Cardiac fibroblast (primary cell): ENCODE measurements at places on chromosomes 13 and 19.

DNA sequence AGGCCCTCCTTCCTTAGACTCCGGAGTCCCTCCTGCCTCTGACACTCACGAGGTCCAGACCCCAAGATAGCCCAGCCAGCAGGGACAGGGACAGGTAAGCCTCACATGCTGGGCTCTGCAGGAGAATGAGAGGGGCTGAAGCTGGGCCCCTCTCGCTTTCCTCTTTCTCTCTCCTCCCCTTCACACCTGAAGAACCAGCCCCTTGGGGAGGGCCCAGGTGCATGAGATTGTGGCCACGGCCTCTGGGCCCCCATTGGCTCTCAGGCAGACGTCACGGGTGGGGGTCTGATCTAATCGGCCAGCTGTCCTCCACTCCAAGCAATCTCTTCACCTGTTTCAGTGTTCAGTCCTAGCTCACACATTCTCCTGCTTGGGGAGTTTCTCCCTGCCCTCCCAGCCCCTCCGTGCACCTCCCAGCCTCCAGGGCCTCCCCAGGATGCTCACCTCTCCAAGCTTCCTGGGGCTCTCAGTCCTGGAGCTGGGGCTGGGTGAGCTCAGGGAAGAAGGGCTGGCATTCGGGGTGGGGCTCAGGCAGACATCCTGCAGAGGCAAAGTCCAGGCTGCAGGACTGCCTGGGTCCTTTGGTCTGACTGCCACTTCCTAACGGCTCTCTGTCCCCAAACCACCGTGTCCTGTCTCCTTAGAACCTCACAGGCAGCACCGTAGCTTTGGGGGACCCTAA lies 2.8 kb downstream of the TMEM150B start:
- DNase-seq: no peak

DNA sequence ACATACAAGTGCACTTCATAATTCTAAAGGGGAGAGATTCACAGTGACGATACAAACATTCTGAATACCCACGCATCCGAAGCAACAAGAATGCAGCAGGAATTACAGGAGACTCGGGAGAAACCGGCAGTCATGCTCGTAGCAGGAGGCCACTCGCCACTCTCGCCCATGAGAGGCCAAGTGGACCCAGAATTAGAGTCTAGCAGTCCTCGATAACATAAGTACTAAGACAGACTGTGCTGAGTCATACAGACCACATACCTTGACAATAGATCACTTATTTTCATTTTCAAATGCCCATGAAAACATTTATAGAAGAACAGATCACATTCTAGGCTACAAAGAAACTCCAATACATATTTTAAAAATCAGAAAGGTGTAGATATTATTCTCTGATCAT lies 299.1 kb upstream of the TSHZ3 start:
- DNase-seq: peak; percentile 5

GRCh38 chr13:75635101-75635827 lies 866 bp upstream of the LMO7 start:
- peak; percentile 26 for DNase-seq

DNA sequence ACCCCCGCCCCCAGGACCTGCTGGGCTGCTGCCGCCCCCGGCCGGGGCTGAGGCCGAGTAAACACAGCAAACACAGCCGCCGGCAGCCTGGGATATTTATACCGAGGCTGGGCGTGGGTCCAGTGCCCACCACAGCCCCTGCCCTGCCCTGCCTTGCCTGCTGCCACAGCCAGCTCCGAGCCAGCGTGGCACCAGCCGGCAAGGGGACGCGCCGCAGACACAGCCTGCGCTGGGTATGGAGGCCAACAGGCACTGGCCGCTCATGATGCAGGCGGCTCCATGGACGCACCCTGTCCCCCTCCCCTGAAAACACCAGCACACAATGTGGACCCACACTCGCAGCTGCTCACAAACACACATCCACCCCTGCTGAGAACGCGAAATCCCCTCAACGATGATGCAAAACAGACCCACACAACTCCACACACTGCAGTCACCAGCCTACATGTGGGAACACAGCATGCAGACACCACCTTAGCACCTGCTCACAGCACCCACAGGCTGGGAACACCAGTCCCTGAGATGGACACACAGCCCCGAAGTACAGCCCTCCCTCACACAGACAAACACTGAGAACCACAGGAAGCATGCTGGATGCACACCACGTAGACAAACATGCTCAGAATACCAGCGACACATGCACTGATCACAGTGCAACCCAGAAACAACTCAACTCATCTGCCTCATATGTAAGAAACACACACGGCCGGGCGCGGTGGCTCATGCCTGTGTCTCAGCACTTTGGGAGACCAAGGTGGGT lies 16.2 kb downstream of the CCDC97 start:
- peak; percentile 77 for DNase-seq

GRCh38 chr13:53241891-53242348 lies 213.3 kb downstream of the OLFM4 start:
- DNase-seq: no peak

DNA sequence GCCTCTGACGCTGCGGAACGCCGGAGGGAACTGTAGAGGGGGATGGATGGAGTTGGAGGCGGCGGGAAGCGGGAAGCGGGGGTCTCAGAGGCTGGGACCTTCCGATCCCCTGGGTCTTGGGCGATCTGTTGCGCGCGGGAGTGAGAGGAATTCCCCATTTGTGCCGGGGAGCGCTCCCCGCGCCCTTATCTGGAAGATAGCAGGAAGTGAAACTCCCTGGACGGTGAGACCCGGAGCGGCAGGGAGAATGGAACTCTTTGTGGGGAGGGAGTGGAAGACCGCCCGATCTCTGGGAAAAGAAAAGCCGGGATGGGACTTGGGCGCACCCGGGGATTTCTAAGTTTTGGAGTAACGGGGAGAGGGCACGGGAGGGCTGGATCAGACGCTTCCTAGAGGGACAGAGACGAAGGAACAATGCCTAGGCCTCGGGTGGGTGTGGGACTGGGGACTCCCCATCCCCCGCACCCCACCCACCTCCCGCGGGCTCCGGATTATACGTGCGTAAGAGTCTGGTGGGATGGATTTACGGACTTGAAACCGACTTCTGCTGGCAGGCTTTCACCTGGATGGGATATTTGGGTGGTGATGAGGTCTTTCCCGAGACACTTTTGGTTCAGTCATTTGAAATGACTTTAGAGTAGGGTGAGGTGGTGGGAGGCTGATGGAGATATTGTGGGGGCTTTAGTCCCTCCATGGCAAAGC lies 495 bp downstream of the LSR start:
- no peak for DNase-seq

DNA sequence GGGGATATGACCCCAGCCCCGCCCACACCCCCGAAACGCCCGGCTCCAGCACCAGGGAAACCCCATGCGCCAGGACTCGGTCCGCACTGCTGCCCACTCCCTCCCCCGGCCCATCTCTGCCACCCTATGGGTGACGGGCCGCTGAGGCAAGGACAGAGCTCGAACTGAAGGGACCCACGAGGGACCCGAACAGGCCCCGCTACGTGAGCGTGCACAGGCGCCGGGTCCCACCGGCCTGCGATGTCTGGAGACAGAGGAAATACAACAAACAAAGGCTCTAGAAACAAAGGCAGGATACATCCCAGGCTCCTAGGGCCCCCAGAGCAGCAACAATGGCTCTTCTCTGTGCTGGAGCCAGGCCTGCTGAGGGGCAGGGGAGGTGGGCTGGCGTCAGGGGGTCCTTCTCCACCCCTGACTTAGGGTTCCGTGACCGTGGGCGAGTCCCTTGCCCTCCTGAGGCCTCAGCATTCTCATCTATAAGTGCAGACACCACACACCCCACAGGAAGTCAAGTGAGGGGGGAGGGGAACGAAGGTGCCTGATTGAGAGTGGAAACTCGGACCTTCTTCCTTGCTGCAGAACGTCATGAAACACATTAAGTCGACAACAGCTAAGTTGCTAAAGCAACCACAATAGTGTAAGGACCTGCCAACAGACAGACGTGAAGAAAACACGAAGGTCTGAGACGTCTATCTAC lies 3.1 kb downstream of the ABHD17A start:
- DNase-seq: no peak

DNA sequence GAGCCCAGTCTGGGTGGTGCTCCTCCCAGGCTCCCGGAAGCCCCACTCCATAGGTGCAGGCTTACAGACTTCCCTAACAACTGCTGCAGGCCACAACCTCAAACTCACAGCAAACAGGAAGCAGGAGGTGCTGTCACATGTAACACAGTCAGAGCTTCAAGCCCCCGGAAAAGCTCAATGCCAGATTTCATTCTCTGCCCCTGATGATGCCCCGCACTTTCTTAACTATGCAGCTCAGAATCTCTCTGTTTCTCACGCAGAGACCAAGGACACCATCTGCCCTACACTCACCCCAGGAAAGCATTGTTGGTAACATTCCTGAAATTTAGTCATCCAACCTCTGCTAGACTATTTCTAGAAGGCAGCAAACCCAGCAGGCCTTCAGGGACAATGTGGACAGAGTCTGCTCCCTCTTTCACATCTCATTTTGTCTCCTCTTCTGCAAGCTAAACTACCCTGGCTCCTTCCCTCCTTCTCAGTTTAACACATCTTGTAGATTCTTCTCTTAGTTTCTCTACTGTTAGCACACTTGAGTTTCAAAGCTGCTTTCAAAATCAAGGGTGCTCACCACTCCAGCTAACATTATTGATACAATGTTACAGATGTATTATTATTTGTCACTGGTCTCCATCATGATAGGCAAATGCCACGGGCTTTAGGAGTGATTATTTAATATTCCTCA lies 162.5 kb downstream of the KCTD12 start:
- peak; percentile 84 for DNase-seq

- no peak for DNase-seq
These were observed 64.7 kb downstream of the TNFRSF19 start for GRCh38 chr13:23634897-23635296.

GRCh38 chr13:44271031-44271455 lies 102.6 kb upstream of the SERP2 start:
- DNase-seq: peak; percentile 74

DNA sequence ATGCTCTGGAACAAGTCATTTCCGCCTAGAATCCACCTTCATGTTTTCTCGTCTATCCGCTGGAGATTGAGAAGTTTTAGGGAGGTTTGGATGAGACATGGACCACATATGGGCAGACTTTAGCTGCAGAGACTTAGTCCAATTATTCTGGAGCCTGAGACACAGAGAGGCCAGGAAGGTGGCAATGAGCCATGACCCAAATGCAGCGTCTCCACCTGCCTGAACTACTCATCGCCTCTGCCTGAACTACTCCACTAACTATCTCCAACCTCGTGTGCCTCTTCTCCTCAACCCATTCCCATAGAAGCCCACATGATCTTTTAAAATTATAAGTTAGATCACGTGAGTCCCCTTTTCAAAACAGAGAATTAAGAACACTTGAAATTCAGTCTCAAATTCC lies 5.6 kb downstream of the PLEKHA4 start:
- no peak for DNase-seq

DNA sequence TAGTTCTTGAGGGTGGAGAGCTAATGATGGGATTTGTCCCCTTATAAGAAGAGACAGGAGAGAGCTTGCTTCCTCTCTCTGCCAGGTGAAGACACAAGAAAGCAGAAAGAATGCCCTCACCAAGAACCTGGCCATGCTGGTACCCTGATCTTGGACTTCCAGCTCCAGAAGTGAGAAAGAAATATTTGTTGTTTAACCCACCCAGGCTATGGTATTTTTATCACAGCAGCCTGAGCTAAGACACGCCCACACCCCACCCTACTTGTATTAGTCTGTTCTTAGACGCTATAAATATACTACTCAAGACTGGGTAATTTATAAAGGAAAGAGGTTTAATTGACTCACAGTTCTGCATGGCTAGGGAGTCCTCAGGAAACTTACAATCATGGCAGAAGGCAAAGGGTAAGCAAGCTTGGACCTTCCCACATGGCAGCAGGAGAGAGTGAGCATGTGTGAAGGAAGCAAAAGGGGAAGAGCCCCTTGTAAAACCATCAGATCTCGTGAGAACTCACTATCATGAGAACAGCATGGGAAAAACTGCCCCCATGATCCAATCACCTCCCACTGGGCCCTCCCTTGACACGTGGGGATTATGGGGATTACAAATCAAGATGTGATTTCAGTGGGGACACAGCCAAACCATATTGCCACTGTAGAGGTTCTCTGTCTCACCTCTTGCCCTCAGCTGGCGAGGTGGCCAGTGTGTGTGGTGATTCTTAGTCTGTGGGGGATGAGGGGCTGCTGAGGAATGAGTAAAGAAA lies 57.4 kb upstream of the RCBTB2 start:
- DNase-seq: no peak

DNA sequence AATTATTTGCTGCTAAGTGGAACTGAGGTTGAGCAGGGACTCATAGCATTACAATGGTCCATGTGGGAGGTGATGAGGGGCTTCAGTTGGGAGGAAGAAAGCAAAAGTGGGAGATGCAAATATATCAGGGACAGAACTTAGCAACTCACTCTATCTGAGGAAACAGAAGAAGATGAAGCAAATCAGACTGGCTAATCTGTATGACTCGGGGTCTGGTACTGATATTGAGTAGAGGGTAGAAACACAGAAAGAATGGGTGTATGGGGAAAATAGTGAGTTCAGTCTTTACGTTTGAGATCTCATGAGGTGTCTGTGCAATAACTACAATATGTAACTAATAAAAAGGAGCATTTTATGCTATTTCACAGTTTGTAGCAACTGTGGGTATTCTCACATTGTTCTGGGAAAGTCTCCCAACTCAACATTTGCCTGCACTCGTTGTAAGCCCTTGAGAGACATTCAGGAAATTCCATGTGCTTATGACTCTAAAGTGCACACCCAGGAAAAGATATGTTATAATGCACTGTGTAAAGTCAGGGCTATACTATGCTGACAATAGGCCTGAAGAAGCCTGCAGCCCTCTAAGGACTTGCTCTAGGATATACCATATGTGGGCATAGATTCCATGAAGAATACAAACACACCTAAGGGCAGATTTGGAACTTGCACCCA lies 183.5 kb downstream of the SPRY2 start:
- peak; percentile 61 for DNase-seq

DNA sequence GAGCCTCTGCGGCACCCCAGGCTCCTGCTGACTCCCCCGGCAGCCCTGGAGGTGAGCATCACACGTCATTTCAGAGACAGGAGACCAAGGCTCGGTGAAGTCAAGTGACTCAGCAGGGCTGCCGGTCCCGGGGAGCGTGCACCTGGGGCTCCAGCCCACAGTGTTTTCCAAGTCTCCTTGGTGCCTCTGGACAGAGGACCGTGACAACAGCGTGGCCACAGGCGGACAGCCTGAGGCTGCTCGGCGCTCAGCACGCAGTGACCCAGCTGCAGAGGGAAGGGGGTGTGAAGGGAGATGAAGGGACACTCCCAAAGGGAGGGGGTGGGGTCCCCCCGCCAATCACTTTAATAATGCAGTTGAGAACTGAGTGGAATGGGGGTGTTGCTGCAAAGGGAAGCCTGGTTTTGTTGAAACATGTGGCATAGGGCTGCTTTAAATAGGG lies 17.5 kb upstream of the ASPDH start:
- no peak for DNase-seq

DNA sequence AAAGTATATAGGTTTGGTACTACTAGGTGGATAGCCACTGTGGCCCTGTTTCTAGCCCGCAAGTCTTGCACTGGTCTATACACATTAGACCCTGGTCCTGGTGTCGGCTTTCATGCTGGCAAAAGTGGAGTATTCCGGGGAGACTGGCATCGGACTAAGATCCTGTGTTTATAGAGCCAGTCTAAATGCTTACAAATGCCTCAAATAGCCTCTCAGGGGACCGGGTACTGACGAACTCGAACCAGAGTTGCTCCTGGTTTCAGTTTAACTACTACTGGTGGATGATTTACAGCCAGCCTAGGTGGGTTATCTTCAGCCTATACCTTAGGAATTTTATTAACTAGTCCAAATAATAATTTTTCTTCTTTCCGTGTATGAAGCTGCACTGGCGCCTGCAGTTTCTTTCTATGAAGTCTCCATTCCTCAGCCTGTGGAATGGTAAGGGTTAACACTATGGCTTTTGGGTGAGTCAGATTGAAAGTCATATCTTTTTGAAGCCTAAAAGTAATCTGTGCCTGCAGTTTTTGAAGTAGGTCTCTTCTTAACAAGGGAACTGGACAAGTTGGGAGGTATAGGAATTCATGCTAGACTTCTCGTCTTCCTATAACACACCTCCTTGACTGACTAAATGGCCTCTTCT lies 51.3 kb downstream of the OR10H4 start:
- DNase-seq: no peak
